Panc1 (cell line): ENCODE measurements at places on chromosomes 3 and 15. TPM values are rescaled to one million over a fixed set of nuclear protein-coding genes. Genes with fewer than 3 reads are reported as not detected.

DNA sequence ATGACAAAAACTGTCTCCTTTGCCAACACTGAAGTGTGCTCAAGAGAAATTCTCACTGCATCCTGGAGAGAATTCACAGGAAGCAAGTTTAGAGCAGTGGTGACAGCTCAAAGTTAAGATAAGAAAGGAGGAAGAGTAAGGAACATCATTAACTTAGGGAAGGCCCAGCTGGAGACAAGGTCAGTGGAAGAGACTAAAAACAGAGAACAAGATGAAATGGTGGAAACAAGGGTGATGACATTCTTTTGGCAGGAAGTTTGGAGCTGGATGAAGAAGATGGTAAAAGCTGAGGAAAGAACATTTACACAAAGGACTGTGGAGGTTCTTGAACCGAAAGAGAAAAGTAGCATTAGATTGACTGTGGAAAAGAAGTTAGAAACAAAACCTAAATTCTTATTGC, 6.7 kb upstream of the SUCLG2 start:
- no peaks in the 10 kb centered on the region for H3K27me3 ChIP-seq
- no peak overlapping the region for H3K4me3 ChIP-seq
- no peaks in the 10 kb centered on the region for H3K4me1 ChIP-seq
- no peaks in the 10 kb centered on the region for H3K36me3 ChIP-seq
- DNase-seq = no peak

- peaks cover 43% of the 10 kb centered on the region for H3K27me3 ChIP-seq
- H3K4me3 ChIP-seq = peak overlapping the region; percentile 54
- no peak for DNase-seq
- H3K4me1 ChIP-seq = 0 out of 2 replicates have a peak, but pooled peaks cover 3% of the 10 kb centered on the region
- H3K27ac ChIP-seq = no peak overlapping the region
- H3K36me3 ChIP-seq = no peaks in the 10 kb centered on the region
Measured at GRCh38 chr15:51751697-51752683, 593 bp downstream of the TMOD2 start.

The NANOGP8 gene
- not detected for total RNA-seq

The GOLGA6A gene
- 0.05 TPM for total RNA-seq

DNA sequence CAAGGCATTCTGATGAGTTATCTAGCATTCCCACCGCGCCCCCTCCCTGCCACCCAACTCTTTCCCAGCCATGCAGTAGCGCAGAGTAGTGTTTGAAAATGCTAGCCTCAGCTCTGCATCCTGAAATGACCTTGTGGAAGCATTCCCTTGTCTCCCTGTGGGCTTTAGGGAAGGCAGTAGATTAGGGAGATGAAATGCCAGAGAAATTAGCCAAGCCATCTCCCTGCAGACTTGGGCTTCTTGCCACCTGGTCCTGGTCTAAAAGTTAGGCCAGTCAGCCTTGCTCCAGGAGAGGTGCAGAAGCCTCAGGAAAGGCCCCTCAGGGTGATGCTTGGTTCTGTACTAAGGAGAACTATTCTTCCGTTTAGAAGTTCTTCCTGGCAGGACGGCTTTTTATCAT, 231.2 kb downstream of the CACNA2D3 start:
- no peak overlapping the region for H3K27ac ChIP-seq
- H3K27me3 ChIP-seq = no peaks in the 10 kb centered on the region
- no peaks in the 10 kb centered on the region for H3K4me1 ChIP-seq
- no peak for DNase-seq

DNA sequence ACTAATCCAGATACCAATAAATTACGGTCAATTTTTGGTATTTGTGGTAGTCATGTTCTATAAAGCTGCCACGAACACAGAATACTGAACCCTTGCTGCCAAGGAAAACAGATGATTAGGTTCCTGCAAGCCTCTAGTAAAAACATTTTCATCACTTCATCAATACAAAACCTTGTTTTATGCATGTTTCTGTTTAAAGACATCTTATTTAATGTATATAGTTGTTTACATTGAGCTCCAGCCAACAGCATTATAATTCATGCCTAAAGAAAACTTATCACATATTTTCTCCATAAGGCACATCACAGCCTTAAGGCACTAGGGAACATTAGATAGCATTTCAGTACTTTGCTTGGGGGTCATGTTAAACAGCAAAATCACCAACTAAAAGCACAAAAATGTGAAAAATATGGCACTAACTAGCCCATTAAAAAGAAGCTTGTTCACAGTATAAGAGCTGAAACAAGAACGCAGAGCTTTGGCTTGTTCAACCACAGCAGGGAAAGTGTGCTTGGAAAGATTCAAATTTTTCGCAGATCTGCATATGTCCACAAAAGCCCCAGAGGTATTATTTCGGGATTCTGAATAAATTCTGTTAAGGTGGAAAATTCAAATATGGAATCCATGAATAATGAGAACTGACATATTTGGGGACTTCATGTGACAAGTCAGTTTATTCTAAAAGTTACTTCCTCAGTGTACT, 27.7 kb downstream of the POLQ start:
- H3K4me3 ChIP-seq = no peak overlapping the region
- no peaks in the 10 kb centered on the region; the same call in 1 of the 2 replicates for H3K36me3 ChIP-seq
- DNase-seq = no peak

- no peaks in the 10 kb centered on the region for H3K36me3 ChIP-seq
- H3K4me1 ChIP-seq = no peaks in the 10 kb centered on the region
- H3K27ac ChIP-seq = no peak overlapping the region
- H3K27me3 ChIP-seq = no peaks in the 10 kb centered on the region
Measured at GRCh38 chr15:68536331-68537095, 42.3 kb upstream of the CORO2B start.

The DAZL gene
- not detected for total RNA-seq

DNA sequence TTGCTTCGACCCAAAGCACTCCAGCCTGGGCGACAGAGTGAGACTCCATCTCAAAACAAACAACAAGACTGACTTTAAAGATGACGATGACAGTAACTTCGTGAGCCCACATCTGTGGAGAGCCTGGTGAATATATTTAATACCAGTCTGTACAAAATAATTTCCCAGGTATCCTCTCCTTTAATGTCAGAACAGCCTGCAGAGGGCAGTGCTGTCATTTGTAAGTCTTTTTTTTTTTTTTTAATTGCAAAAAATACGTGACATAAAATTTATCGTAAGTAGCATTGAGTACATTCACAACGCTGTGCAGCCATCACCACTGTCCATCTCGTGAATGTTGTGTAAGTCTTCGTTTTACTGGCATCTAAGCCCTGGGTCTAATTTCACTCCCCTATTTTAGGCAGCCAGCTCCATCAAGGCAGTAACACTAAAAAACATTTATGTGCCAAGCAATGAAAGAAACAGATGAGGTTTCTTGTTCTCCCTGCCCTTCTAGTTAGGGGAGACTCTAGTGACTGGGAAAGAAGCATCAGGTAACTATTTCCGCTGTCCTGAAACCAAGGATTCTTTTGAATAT, 1.4 kb downstream of the HTD2 start:
- peaks cover 6% of the 10 kb centered on the region for H3K4me1 ChIP-seq
- DNase-seq = no peak
- peak overlapping the region; percentile 97 for H3K4me3 ChIP-seq
- H3K27me3 ChIP-seq = no peaks in the 10 kb centered on the region

The RYR3 gene
- total RNA-seq = not detected

- no peak for DNase-seq
- no peak overlapping the region for H3K4me3 ChIP-seq
- no peaks in the 10 kb centered on the region for H3K36me3 ChIP-seq
Measured at GRCh38 chr15:81363718-81364500, 10.1 kb downstream of the TMC3 start.

GRCh38 chr15:39782441-39783138, at the start of gene FSIP1:
FSIP1 (minus strand) TSS chr15:39782841; CDS start chr15:39776524, 6,317 bp downstream.
- H3K4me1 ChIP-seq = peaks cover 37% of the 10 kb centered on the region
- no peaks in the 10 kb centered on the region for H3K27me3 ChIP-seq
- H3K27ac ChIP-seq = peak within 1 kb of the TSS; percentile 85
- peak; percentile 89 for DNase-seq
- peak within 1 kb of the TSS; percentile 93 for H3K4me3 ChIP-seq

DNA sequence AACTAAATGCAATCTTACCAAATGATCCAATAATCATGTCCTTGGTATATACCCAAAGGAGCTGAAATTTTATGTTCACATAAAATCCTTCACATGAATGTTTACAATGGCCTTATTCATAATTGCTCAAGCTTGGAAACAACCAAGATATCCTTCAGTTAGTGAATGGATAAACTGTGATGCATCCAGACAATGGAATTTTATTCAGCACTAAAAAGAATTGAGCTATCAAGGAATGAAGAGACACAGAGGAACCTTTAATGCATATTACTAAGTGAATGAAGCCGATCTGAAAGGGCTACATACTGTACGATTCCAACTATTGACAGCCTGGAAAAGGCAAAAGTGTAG, 168.4 kb downstream of the PDE8A start:
- no peak overlapping the region for H3K4me3 ChIP-seq
- DNase-seq = no peak
- no peak overlapping the region for H3K27ac ChIP-seq
- H3K36me3 ChIP-seq = no peaks in the 10 kb centered on the region
- H3K4me1 ChIP-seq = no peaks in the 10 kb centered on the region
- peaks cover 3% of the 10 kb centered on the region; the same call in 1 of the 2 replicates for H3K27me3 ChIP-seq

The IL1RAP gene
- total RNA-seq = 5.2 TPM

GRCh38 chr15:81263477-81263876, 60.5 kb downstream of the STARD5 start:
- H3K27me3 ChIP-seq = peaks cover 19% of the 10 kb centered on the region
- H3K4me3 ChIP-seq = no peak overlapping the region
- H3K27ac ChIP-seq = no peak overlapping the region
- H3K36me3 ChIP-seq = no peaks in the 10 kb centered on the region
- no peak for DNase-seq

DNA sequence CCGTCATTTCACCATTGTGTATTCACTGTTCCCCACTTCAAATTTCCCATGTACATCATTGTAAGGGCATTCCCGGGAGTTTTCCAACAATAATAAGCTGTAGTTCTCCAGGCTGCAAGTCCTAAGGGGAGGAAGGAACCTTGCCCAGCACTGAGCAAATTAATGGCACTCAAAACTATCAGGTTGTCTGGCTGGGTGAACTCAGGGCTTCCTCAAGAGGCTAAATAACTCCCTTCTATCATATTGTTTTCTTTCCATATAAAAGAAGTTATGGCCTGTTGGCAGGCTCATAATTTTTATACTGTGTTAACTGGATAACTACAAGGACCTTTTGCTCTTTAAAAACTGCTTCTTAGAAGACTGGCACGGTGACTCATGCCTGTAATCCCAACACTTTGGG, 71.4 kb downstream of the SEMA6D start:
- no peaks in the 10 kb centered on the region for H3K27me3 ChIP-seq
- no peak overlapping the region for H3K27ac ChIP-seq
- no peaks in the 10 kb centered on the region for H3K4me1 ChIP-seq
- H3K4me3 ChIP-seq = no peak overlapping the region

The SLC4A7 gene
- total RNA-seq = 99.4 TPM

The DUOXA2 gene
- not detected for total RNA-seq

The CSTA gene
- not detected for total RNA-seq

GRCh38 chr15:66746231-66746605, 44.2 kb downstream of the SMAD6 start:
- no peak for DNase-seq
- H3K27ac ChIP-seq = peak overlapping the region; percentile 91

The ERICH6 gene
- total RNA-seq = 0.28 TPM

DNA sequence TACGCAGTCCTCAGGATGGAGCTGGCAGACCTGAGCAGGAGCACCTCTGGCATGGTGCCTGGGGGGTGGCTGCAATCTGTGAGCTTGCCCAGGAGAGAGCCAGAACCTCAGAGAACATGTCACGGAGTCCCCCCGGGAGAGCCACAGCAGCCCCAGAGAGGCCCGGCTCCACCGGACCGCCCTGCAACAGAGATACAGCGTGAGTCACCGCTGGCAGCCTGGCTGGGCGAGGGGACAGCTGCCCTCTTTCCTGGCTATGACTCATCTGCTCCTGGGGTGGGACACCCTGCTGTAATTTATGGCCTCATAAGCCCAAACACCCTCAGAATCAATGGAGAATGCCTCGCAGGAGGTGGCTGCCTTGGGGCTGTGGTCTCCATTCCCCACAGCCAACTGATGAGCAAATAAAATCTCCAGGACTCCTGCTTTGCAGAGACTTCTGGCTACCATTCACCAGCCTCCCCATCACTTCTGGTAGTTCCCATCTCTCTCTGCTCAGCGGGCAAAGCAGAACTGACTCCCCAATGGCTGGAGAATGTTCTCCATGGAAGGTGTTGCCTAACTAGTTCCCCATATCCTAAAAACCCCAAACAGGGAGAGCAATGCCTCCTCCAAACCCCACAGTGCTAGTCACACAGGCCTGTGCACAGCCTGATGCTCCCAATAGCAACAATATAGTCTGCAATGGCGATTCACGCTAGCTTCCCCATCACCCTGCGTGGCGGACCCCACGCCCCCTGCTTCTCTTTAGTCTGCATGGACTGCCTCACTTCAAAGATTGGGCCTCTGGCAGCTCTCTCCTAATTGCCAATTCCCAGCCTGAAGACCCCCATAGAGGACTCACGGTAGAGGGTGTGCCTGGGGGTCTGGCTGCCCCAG, 21.6 kb downstream of the ACSBG1 start:
- H3K4me1 ChIP-seq = peaks cover 53% of the 10 kb centered on the region
- H3K27ac ChIP-seq = peak overlapping the region; percentile 67
- no peaks in the 10 kb centered on the region for H3K36me3 ChIP-seq

DNA sequence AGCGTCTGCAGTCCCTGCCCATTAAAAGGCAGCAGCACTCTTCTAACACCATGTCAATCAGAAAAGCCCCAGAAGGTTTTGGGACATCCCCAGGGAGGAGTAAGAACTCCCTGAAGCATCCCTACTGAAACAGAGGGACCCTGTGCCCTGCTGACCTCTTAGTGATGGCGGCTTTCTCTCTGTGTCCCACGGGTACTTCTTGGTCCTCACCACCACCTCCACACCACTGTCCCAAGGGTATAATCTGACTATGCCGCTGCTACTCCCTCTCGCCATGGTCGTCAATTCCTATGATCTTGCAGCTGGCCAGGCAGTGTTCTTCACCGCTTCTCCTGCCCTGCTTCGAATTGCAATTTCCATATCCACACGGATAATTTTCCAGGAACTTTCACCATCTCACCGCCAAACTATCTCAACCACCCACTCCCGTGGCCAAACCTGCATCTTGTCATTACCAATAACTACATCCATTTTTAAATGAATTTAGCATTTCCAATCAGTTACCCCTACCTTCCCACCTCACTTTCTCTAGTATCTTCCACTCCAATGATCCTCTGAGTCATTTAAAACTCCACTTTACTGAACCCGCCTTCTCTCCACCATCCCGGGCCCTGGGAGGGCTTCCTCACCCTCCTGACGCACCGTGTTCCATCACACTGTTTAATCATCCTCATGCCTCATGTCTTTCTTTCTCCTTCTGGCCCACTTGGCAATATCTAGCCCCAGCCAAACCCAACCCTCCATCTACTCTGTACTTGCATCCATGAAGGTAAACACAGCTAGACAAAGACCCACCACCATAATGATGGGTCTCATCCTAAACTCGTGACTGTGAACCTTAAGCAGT, 23.7 kb downstream of the PRR23E start:
- no peaks in the 10 kb centered on the region for H3K4me1 ChIP-seq
- no peak overlapping the region for H3K4me3 ChIP-seq
- H3K36me3 ChIP-seq = no peaks in the 10 kb centered on the region
- no peak for DNase-seq
- peaks cover 32% of the 10 kb centered on the region for H3K27me3 ChIP-seq

The KLHL40 gene
- not detected for total RNA-seq

- H3K27me3 ChIP-seq = no peaks in the 10 kb centered on the region
- no peaks in the 10 kb centered on the region for H3K4me1 ChIP-seq
- H3K36me3 ChIP-seq = no peaks in the 10 kb centered on the region
- no peak overlapping the region for H3K27ac ChIP-seq
- no peak overlapping the region for H3K4me3 ChIP-seq
Measured at GRCh38 chr3:147395899-147396711, 10.2 kb downstream of the ZIC4 start.
